ENCODE measurements at places on chromosomes 6 and 20. TPM values are rescaled to one million over a fixed set of nuclear protein-coding genes. Genes with fewer than 3 reads are reported as not detected.

The NR2E1 gene
- total RNA-seq, result not detected

The GRM4 gene
- 0.88 TPM for total RNA-seq

The DXO gene
- 20.1 TPM for total RNA-seq

The RNF217 gene
- total RNA-seq, result 33.4 TPM

The SLC17A1 gene
- total RNA-seq, result 14.0 TPM

The LY6G6F gene
- not detected for total RNA-seq

The EYA4 gene
- total RNA-seq, result 27.3 TPM

The TSBP1 gene
- not detected for total RNA-seq

The ANKEF1 gene
- total RNA-seq, result 5.6 TPM

The SEMG1 gene
- not detected for total RNA-seq

The PRR18 gene
- 0.18 TPM for total RNA-seq

The PLN gene
- 9.8 TPM for total RNA-seq

The PKHD1 gene
- 66.2 TPM for total RNA-seq

The BTN1A1 gene
- not detected for total RNA-seq

The PIGT gene
- total RNA-seq, result 45.5 TPM

The RPRD1B gene
- 43.7 TPM for total RNA-seq

The PHACTR2 gene
- 74.0 TPM for total RNA-seq

The NHLRC1 gene
- total RNA-seq, result 3.2 TPM

The LINC00237 gene
- not detected for total RNA-seq

The NUP43 gene
- total RNA-seq, result 33.0 TPM

The SMLR1 gene
- 0.29 TPM for total RNA-seq

The PPP1R3D gene
- total RNA-seq, result 7.8 TPM

The HTR1B gene
- 0.35 TPM for total RNA-seq
